Thyroid gland (tissue), 4 donors: ENCODE measurements at places on chromosomes 1 and 21. TPM values are rescaled to one million over a fixed set of nuclear protein-coding genes. Genes with fewer than 3 reads are reported as not detected.

DNA sequence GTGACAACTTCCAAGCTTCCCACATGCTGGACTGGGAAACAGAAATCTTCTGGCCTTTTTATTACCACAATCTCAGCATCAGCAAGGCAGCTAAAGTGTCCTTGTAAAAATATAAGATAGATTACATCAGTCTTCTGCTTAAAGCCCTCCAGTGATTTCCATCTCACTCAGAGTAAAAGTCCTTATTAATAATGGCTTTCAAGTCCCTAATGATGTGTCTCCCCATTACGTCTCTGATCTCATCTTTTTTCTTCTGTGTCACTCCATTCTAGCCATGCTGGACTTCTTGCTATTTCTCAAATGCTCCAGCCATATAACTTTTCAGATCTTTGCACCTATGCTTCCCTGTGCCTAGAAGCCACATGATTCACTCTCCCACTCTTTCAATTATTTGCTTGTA is 22.1 kb downstream of the PAPPA2 start:
- DNase-seq, result no peak

DNA sequence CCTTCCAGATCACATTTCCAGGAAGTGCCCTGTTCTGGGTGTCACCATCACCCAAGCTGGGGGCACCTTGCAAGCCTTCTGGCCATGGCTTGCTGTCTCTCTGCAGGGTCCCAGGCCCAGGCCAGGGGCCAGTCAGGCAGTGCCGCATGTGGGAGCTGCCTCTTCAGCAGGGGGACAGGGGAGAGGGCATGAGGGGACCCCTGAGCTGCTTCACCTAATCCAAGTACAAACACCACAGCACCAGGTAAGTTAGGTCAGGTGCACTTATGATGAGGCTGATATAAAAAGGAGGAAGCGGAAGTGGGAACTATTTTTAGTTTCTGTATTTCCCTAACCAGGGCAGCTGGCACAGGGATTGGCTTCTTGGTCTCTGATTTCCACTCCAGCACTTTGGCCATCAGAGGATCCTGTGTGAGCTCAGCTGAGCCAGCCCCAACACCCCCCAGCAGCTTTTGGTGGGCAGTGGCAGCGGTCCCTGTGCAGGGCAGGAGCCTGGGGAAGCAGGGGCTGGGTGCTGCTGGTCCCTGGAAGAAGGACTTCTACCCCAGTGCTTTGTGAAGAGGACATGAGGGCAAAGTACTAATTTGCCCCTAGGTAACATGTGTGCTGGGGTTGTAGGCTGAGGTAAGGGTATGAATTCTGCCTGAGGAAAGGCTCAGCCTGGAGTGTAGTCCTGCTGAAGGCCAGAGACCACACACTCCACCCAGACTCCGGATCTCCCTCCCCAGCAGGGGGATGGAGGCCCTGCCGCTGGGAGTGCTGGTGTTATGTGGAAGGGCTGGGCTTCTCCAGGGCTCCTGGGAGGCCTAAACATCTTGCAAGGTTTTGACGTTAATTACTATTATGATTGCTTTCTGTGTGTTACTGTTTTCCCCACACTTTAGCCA is 3.3 kb upstream of the PCBP3 start:
- DNase-seq, result no peak

DNA sequence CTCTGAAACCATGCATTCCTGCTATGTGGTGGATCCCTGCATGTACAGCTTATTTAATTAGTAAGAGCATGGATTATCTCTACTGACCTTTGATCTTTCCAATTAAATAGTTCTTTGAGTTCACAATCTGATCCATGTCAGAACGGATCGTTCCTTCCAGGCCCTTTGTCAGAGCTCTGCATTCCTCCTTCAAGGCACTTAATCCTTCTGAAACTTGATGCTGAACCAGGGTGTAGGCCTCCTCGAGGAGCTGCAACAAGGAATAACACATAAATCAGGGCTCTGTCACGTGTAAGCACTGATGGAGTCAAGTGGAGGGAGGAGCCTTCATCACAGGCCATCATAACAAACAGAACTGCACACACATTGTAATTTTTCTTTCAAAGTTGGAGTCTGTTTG is 68.4 kb upstream of the EDEM3 start:
- DNase-seq, result no peak

DNA sequence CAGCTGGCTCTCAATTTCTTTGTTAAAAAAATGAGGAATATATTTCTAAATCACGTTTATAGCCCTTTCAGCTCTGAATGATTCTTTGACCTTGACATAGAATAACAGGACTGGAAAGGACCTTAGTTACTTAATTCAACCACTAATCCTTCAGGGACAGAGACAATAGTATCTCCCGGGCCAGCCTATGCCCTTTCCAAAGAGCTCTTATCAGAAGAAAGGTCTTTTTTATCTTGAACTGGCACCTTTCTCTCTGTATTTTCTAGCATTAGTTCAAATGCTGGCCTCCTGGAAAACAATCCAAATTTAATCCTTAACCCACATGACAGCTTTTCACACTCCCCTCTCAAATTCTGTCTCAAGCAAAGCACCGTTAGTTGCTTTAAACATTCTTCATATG is 44.8 kb upstream of the FBXO28 start:
- no peak for DNase-seq

- DNase-seq, result no peak
Measured at GRCh38 chr1:2493691-2494322, 17.7 kb downstream of the PLCH2 start.

GRCh38 chr21:46561445-46562090 is 43.3 kb downstream of the S100B start:
- no peak for DNase-seq

GRCh38 chr21:45595574-45596295 is 47.8 kb upstream of the PCBP3 start:
- no peak for DNase-seq

DNA sequence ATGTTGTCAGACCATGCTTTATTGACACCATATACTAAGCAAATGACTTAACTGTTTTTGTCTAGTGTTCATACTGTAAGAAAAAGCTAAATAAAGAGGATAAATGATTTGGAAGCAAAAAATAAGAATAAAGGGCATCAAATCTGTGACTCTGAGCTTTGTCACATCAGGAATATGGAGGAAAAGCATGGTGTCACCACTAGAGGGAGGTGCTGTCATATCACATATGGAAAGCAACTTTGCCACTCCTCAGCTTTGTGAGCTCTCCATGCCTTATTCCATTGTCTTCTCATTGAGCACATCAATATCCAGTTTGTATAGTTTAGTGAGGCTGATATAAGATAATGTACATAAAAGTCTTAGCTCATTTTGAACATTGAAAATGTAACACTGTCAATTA is 20.8 kb upstream of the GBP1 start:
- DNase-seq, result peak; percentile 10

DNA sequence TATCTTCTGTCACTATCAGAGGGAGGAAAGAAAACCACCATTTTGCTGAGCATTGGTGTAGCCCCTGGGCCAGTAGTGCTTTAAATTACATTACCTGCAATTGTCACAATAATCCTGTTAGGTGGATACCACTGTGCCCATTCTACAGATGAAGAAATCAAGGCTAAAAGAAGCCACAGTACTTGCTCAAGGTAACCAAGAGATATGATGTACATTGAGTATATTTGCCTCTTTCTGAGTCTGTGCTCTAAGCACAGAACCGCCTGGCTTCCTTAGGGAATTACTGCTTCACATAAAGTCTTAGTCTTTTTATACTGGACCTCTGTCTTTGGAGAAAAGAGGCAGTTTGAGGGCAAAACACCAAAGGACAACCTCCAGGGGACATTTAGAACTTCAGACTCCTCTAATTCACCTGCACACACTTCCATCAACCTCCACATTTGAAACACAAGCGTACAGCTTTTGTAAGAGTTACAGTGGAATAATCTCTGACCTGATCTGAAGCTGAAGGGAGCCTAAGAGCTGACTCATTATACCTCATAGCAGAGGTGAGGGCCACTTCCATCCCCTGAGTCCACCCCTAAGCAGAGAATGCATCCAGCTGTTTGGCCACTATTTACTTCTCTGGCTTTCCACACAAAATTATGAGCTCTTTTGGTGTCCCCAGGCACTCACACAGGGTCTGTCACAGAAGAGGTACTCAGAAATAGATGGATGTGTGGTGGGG is 61.8 kb downstream of the PLPP3 start:
- DNase-seq, result no peak

GRCh38 chr21:36804874-36805611 is 106.1 kb downstream of the SIM2 start:
- no peak for DNase-seq

GRCh38 chr1:78553859-78554258 is 63.1 kb downstream of the PTGFR start:
- DNase-seq, result no peak

DNA sequence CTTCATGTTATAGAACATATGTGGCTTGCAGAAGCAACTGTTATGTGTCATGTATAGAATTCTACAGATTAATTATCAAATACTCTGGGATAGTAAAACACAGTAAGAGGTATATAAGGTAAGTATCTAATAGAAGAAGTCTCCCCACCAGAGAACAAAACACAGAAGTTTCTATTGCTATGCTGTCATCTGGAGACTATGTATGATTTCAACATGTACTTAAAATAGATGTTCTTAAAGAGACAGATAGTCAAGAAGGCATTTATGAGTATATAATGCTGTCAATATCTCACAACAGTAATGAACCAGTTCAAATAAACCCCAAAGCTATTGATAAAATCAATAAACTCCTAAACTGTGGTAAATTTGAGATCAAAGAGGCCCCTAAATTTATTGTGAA is 8.1 kb upstream of the ADCY10 start:
- DNase-seq, result no peak

DNA sequence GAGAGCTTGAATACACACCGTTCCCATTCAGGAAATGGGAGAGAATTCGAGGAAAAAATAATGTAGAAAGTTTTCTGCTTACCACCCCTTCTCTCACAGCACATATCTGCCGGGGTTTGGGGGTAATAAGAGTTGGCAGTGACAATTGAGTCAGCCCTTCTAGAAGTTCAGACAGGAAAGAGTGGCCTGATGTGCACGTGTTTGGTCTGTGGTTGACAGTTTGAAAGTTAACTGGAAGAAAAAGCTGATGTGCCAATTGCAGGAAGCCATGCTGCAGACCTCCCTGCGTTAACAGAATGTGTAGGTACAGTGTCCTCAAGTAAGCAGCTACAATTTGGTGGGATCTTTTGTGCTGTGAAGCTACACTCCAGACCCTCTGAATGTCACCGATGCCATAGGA is 50.9 kb downstream of the DHX9 start:
- DNase-seq, result no peak

- no peak for DNase-seq
Measured at GRCh38 chr1:246959944-246960693, 28.4 kb upstream of the AHCTF1 start.

- no peak for DNase-seq
Measured at GRCh38 chr1:53625766-53626520, 113.0 kb downstream of the GLIS1 start.

DNA sequence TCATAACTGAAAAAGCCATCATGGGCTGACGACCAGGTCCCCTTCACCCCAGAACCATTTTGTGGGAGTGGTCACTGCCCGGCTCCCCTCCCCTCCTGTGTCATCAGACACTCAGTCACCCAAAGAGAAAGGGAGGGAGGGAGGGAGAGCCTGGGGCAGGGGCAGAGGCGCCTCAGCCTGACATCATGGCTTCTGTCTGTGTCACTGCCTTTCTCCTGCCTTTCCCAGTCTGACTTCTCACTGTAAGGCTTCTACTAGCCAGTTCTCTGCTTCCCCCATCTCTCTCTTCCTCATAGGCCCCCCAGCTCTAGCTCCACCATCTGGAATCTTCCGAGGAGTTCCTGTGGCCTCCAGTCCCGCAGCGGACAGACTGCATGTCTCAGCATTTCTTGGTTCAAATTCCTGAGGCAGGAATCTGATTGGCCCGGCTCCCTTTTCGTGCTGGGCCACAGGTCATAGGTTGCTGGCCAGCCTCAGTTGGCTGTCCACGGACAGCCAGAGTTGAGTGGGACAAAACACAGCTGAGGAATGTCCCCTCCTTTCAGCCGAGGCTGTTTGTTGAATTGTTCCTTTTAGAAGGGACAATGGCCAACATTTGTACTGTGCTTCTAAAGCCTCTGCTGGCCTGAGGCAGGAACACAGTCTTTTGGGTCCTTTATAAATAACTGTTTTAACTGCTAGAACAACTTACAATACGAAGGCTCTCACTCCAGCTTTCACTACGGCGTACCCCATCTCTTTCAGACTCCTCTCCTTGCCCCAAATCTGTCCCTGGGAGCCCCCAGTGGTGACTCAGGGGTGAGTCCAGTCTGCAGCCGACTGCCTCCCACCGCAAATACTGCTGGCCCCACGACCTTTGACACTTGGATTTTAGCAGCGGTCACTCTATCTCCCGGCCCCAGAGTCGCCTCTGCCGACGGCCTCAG is 18.7 kb upstream of the KANK4 start:
- no peak for DNase-seq

DNA sequence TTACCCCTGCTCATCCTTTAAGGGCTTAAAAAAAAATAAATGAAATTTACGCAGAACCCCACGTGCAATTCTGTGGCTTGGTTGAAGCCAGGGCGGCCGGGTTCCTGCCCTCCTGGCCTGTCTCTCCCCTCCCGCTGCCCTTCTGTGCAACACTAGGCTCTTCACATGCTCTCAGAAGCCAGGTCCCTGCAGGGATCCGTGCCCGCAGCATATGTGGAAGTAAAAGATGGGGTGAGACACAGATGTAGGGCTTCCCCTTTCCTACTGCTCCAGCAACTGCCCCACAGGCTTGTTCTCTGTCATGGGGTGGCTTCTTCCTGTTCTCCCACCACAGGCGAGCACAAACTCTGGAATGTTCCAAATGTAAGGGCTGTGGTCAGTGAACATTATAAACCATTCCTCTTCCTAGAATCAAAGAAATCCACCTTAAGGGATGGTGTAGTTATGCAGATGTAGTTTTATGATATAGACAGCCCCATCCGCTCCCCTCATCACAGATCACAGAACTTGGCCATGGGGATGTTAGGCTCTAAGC is 535.4 kb downstream of the KIF26B start:
- DNase-seq, result no peak

GRCh38 chr1:213268221-213268620 is 217.2 kb downstream of the RPS6KC1 start:
- no peak for DNase-seq

DNA sequence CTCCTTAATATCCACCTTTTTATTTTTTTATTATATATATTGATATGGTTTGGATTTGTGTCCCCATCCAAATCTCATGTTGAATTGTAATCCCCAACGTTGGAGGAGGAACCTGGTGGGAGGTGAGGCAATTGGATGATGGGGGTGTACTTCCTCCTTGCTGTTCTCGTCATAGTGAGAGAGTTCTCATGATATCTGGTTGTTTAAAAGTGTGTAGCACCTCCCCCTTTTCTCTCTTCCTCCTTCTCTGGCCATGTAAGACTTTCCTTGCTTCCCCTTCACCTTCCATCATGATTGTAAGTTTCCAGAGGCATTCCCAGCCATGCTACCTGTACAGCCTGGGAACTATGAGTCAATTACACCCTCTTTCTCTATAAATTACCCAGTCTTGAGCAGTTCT is 22.7 kb upstream of the CCSAP start:
- no peak for DNase-seq

IFI44 gene
- 58.7 TPM for total RNA-seq

AUNIP gene
- total RNA-seq, result not detected

SGIP1 gene
- total RNA-seq, result 25.6 TPM

DNM3 gene
- total RNA-seq, result 9.3 TPM

DYNLT4 gene
- 1.0 TPM for total RNA-seq

TMEM52 gene
- not detected for total RNA-seq

PRDM16 gene
- 26.4 TPM for total RNA-seq

SLC6A9 gene
- total RNA-seq, result 7.2 TPM

KANK4 gene
- total RNA-seq, result 0.54 TPM

TMEM200B gene
- 8.2 TPM for total RNA-seq

CD247 gene
- 1.3 TPM for total RNA-seq
